ENCODE measurements at places on chromosomes 1 and 21. TPM values are rescaled to one million over a fixed set of nuclear protein-coding genes. Genes with fewer than 3 reads are reported as not detected.

- no peak for DNase-seq
Measured at GRCh38 chr1:32291145-32291707, 657 bp upstream of the HDAC1 start.

DNA sequence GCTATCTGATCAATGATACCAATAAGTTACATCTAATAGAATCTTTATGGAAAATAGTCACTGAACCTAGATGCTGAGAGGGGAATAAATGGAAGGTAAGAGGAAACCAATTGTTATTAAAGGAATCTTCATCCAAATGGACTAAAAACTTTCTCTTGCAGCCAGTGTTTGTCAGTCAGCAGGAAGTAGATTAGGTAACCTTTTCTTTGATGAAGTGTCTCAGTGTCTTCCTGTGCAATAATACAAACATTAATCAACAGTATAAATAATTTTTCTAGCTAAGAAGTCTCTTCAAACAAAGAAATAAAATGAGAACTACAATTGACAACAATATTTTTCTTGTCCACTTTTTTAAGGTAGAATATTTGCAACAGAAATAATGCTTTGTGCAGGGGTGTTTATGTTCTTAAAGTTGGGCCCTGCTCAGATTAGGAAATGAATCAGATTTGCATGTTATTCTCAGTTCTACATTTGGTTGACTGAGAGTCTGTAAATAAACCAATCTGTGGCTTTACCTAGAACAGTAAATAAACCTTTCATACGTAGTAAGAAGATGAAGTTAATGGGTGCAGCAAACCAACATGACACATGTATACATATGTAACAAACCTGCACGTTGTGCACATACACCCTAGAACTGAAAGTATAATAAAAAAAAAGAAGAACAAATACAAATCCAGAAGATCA is 391.4 kb downstream of the MRPL39 start:
- no peak for DNase-seq

The KCNE2 gene
- total RNA-seq: not detected

The EFNA3 gene
- total RNA-seq: 1.3 TPM

The HSD3B2 gene
- total RNA-seq: not detected

DNA sequence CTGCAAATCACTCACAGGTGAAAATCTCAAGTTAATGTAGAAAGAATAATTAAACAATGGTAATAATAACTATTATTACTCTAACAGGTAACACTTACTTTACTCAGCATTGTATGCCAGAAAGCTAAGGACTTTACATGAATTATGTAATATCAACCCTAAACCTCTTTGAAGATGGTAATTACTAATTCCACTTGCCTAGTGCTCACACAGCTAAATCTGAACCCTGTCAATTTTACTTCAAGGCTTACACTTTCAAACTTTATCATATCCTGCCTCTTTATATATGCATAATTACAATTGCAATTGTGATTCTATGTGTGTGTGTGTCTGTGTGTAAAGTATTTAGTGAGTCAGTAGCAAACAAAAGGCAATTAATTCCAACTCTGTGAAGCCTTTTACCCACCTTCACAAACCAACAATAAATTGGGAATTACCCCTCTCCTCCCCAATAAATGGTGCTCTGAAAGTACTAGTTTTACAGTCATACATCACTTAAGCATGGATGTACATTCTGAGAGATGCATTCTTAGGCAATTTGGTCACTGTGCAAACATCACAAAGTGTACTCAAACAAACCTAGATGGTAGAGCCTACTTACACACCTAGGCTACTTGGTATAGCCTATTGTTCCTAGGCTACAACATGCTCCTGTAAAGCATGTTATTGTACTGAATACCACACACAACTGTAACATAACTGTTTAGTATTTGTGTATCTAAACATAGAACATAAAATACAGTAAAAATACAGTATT is 5.9 kb downstream of the ZNF644 start:
- DNase-seq: no peak

DNA sequence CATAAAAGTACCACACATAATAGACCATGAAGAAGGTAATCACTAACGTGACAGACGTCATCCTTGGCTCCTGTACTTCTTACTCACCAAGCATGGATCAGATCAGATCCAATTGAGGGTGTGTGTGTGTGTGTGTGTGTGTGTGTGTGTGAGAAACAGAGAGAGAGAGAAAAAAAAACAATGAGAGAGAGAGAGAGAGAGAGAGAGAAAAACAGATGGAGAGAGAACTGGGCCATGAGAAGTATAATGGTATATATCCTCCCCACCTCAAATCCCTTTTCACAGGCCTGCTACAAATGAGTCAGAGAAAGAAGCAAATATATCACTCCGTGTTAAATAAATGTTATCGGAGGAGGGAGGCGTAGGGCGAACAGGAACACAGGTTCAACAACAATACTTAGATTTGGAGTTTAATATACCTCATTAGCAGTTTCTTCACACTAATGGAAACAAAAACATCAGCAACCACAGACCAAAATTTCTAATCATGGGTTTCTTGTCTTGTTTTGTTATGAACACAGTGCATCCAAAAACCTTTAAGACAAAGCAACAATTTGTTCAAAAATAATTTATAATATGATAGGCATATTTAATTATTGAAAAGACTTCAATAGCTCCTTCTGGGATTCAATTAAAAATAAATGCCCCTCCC is 45.3 kb downstream of the TIAM1 start:
- DNase-seq: no peak
